ENCODE measurements at places on chromosomes 1 and 21. TPM values are rescaled to one million over a fixed set of nuclear protein-coding genes. Genes with fewer than 3 reads are reported as not detected.
A peak's percentile ranks its signal among the peaks of the same experiment; 100 is the strongest.

GRCh38 chr1:188825471-188825870 is 1652.2 kb downstream of the BRINP3 start:
- no peaks in the 10 kb centered on the region for H3K36me3 ChIP-seq
- H3K4me1 ChIP-seq, result peaks cover 6% of the 10 kb centered on the region
- H3K27ac ChIP-seq, result no peak overlapping the region
- no peak overlapping the region for H3K4me3 ChIP-seq
- no peaks in the 10 kb centered on the region for H3K27me3 ChIP-seq

DNA sequence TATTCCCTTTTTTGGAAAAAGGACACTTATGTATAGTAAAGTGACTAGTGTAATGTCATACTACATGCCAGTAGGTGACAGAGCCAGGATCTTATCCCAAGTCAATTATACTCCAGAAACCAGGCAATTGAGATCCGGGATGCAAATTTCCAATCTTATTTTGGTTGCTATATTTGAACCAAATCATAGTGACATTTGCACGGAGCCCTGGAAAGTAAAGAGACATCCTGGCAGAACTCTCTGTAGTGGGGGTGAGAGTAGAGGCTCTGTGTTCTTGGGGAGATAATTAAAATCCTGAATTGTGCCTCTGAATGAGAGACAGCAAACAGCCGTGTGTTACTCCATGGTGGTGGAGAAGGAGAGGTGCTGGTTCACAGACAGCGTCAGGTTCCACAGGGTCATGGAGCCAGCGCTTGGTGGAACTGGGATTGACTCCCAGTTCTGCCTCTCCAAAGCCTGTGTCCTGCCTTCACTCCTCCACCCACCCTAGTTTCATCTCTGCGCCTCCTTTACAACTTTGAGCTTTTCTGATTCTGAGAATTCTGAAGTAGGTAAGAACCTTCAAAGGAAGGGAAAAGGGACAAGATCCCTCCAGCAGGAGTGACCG is 432.3 kb downstream of the PTPRU start:
- no peak for DNase-seq
- H3K4me1 ChIP-seq, result peaks cover 3% of the 10 kb centered on the region
- H3K4me3 ChIP-seq, result no peak overlapping the region
- no peak overlapping the region for H3K27ac ChIP-seq
- no peaks in the 10 kb centered on the region for H3K36me3 ChIP-seq
- peaks cover 2% of the 10 kb centered on the region for H3K27me3 ChIP-seq

DNA sequence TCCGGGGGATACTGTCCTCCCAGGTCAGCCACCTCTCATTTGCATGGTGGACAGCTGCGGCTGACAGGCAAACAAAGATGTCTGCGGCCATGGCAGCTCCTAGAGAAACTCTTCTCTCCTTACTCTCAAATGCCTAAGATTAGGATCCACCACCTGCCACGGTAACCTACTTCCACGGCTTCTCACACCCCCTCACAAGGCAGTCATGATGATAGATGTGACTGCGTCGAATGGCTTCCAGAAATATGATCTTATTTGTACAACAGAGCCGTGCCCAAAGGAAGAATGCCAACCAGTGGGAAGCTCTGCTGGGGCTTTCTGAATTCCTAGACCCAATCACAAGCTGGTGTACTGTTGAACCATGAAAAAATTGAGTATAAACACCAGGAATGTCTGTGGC is 73.4 kb downstream of the BACE2 start:
- H3K27me3 ChIP-seq, result peaks cover 3% of the 10 kb centered on the region
- no peaks in the 10 kb centered on the region for H3K4me1 ChIP-seq
- no peak overlapping the region for H3K27ac ChIP-seq
- H3K36me3 ChIP-seq, result no peaks in the 10 kb centered on the region
- no peak overlapping the region for H3K4me3 ChIP-seq
- no peak for DNase-seq

DNA sequence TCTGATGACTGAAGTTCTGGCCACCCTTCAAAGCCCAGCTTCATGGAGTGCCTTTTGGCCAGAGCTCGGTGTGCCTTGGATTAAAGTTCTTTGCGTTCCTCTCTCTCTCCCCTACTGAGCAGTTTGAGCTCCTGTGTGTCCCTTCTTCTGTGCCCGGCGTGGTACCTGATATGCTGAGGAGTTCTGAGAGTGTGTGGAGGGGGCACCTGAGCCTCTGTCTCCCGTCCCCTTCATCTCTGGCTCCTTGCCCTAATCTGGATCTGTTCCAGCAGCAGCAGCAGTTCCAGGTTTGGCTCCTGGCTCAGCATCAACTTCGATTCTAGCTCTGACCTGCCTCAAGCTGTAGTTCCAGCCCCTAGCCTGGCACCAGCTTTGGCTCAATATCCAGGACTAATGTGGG is 25.1 kb upstream of the MYCL start:
- no peak overlapping the region for H3K27ac ChIP-seq
- no peak overlapping the region for H3K4me3 ChIP-seq
- DNase-seq, result no peak
- H3K4me1 ChIP-seq, result peaks cover 10% of the 10 kb centered on the region
- H3K36me3 ChIP-seq, result no peaks in the 10 kb centered on the region

DNA sequence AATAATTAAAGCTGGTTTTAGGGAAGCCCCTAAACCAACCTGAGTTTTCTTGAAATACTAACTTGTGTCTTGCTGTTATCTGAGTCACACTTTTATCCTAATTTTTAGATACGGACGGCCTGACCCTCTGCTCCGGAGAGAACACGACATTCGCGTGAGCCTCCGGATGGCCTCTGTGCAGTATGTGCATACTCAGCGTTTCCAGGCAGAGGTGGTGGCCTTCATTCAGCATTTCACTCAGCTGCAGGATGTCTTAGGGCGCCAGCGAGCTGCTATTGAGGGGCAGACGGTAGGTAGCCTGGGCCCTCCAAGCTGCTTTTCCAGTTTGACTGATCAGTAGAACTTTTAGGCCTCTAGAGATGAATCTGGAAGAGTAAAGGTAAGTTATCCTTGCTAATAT is 63.6 kb downstream of the VPS13D start:
- DNase-seq, result no peak
- no peaks in the 10 kb centered on the region for H3K4me1 ChIP-seq
- no peak overlapping the region for H3K4me3 ChIP-seq
- H3K27ac ChIP-seq, result no peak overlapping the region
- no peaks in the 10 kb centered on the region for H3K27me3 ChIP-seq

DNA sequence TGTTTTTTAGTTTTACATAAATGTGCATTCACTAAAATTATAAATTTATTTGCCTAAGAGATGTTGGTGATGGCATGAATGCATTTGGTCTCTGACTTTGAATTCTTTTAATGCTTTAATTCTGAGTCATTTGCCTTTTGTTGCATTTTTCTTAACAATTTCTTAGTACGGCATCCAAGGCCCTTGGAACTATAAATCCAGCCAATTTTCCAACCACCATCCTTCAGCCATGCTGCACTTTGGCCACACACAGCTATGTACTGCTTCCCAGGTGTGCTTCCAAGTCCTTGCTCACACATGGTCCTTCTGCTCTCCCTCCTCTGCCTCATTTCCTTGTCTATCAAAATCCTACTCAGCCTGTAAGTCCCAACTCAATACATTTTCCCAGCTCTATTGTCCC is 161.0 kb downstream of the DHRS3 start:
- H3K27ac ChIP-seq, result no peak overlapping the region
- peaks cover 4% of the 10 kb centered on the region for H3K36me3 ChIP-seq
- peaks cover 7% of the 10 kb centered on the region for H3K4me1 ChIP-seq
- H3K27me3 ChIP-seq, result no peaks in the 10 kb centered on the region
- no peak overlapping the region for H3K4me3 ChIP-seq
- DNase-seq, result no peak

DNA sequence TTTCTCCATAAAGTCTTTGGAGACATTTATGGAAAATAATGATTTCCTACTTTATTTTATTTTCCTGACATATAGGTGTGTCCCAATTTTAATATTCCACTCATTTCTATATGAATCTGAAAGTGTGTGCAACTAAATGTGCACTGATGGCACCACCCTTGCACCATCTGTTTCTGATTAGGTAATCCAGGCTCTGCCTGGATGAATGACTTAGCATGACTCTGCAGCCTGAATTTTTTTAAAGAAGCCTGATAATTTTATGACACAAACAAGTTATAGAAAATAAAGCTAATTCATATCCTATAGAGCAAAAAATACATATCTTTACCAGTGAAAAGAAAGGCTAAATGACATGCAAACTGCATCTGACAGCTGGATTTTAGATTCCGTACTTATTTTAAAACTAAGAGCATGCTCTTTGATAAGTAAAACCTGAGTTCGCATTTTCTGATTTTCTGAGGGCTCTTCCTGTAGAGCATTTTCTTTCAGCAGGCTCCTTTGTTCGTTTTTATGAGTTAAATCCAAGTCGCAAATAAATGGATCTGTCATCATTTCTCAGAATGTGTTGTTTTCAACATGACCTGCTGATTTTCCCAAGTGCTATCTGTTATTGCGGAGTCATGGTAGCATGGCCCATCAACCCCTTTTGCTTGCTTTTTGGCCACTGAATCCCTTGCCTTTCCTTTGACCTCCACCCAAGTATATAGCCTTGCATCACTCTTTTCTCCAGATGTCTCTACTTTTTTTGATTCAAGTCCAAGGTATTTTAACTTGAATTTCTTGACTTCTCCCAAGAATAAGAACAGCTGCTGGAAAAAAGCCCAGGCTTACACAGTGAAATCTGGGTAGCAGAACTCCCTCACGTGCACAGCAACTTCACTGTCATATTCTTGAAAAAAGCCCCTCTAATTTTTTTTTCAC is 52.8 kb upstream of the LYPLAL1 start:
- H3K4me1 ChIP-seq, result peaks cover 24% of the 10 kb centered on the region
- no peak for DNase-seq
- no peaks in the 10 kb centered on the region for H3K27me3 ChIP-seq
- no peak overlapping the region for H3K4me3 ChIP-seq

DNA sequence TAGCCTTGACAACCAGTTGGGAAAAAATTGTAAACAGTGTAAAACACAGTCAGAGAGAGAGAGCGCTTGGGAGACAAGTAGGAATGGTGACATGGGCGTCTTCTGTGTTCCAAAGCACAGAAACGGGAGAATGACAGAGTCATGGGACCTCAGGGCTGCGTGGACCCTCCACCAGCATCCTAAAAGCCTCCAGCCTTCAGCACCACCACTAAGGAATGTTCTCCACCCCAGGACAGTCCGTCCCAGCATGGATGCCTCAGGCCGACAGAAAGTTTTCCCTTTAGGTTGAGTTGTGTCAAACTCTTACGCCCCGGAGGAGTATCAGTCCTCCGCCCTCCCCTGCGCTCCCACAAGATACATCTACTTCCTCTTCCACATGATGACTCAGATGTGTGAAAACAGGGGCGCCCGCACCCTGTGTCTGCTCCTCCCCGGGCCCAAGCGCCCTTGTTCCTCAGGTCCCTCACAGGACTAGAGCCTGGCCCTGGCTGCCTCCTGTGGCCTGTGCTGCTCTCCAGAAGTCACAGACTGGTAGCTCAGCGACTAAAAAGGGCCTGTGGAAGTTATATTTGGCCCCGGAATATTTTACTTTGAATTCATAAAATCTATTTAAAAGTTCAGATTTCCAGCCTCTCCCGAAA is 63.9 kb upstream of the EFHD2 start:
- no peaks in the 10 kb centered on the region for H3K36me3 ChIP-seq
- H3K4me1 ChIP-seq, result peaks cover 3% of the 10 kb centered on the region
- no peak for DNase-seq
- no peak overlapping the region for H3K27ac ChIP-seq
- H3K27me3 ChIP-seq, result peaks cover 10% of the 10 kb centered on the region
- H3K4me3 ChIP-seq, result no peak overlapping the region

GRCh38 chr1:3708791-3709190 is 43.5 kb upstream of the CCDC27 start:
- H3K36me3 ChIP-seq, result no peaks in the 10 kb centered on the region
- DNase-seq, result no peak
- peaks cover 9% of the 10 kb centered on the region for H3K27me3 ChIP-seq
- no peak overlapping the region for H3K4me3 ChIP-seq
- H3K27ac ChIP-seq, result no peak overlapping the region

- H3K4me3 ChIP-seq, result peak overlapping the region; percentile 34
- no peak overlapping the region for H3K27ac ChIP-seq
- no peaks in the 10 kb centered on the region for H3K36me3 ChIP-seq
- peak; percentile 77 for DNase-seq
- peaks cover 5% of the 10 kb centered on the region for H3K4me1 ChIP-seq
Observed at GRCh38 chr1:110780600-110781484, 92.1 kb upstream of the CD53 start.

DNA sequence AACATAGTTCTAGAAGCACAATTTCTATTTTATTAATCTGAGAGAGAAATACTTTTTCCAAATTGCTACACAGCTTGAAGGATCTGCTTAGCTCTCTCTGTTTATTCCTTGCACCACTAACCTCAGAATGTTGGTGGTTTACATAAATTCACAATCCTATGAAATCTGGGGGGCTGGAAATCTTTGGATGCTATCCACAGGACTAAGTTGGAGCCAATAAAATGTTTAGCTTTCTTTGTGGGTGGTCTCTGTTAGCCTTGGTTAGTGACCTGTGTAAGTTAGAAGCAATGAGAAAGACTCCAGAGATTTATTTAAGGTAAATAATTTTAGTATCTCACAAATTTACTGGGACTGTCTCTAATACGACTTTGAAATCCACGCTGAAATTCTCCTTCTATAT is 418.1 kb downstream of the ADGRL2 start:
- H3K27ac ChIP-seq, result no peak overlapping the region
- H3K4me3 ChIP-seq, result no peak overlapping the region
- H3K36me3 ChIP-seq, result no peaks in the 10 kb centered on the region
- no peaks in the 10 kb centered on the region for H3K27me3 ChIP-seq

- no peaks in the 10 kb centered on the region for H3K36me3 ChIP-seq
- H3K4me1 ChIP-seq, result peaks cover 36% of the 10 kb centered on the region
- H3K4me3 ChIP-seq, result peak overlapping the region; percentile 100
- peaks cover 10% of the 10 kb centered on the region for H3K27me3 ChIP-seq
Observed at GRCh38 chr1:25818569-25818968, 1.2 kb upstream of the MTFR1L start.

DNA sequence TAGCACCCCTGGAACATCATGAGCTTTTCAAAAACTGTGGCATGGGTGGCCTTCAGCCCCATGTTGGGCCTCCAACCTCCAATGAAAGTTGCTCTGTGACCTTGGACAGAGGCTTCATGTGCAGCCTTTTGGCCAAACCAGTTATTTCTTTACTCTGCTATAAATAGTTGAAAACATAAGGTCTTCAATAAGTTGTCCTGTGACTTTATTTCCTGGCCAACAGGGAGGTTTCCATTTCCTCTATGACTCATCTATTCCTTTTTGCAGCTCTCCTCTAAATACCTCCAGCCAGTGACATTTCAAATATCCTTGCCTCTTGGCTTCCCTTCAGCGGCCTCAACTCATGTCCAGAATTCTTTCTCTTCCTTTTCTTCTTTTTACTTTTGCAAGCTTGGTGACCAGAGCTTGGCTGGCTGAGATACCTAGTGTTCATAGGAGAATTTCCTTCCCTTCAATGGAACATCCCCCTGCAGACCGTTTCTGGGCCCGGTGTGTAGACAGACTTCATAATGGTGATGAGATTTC is 22.7 kb upstream of the TRIM67 start:
- H3K36me3 ChIP-seq, result no peaks in the 10 kb centered on the region
- H3K4me3 ChIP-seq, result no peak overlapping the region
- no peak overlapping the region for H3K27ac ChIP-seq
- peaks cover 2% of the 10 kb centered on the region for H3K27me3 ChIP-seq
- no peaks in the 10 kb centered on the region for H3K4me1 ChIP-seq
- no peak for DNase-seq

GRCh38 chr1:112544011-112544688 is 35.4 kb downstream of the WNT2B start:
- H3K36me3 ChIP-seq, result no peaks in the 10 kb centered on the region
- no peak overlapping the region for H3K27ac ChIP-seq
- H3K27me3 ChIP-seq, result peaks cover 2% of the 10 kb centered on the region
- no peaks in the 10 kb centered on the region for H3K4me1 ChIP-seq

The USH2A gene
- total RNA-seq, result not detected

The PTGS2 gene
- not detected for total RNA-seq

The RBM8A gene
- total RNA-seq, result 206 TPM

The RIIAD1 gene
- 3.8 TPM for total RNA-seq

The LRRC38 gene
- total RNA-seq, result not detected

The TADA1 gene
- 15.9 TPM for total RNA-seq

The ESRRG gene
- 9.0 TPM for total RNA-seq

The SELENBP1 gene
- total RNA-seq, result 2.9 TPM

The CELA2A gene
- total RNA-seq, result not detected

Data from glutamatergic neuron (in vitro differentiated cells).